ENCODE measurements at places on chromosomes 1 and 21.

GRCh38 chr1:170910273-170910672 lies 25.1 kb upstream of the MROH9 start:
- DNase-seq = no peak
- H3K4me1 ChIP-seq = no peaks in the 10 kb centered on the region
- no peaks in the 10 kb centered on the region for H3K36me3 ChIP-seq
- no peaks in the 10 kb centered on the region for H3K27me3 ChIP-seq
- H3K4me3 ChIP-seq = no peak overlapping the region

GRCh38 chr1:222798975-222799374 lies 15.9 kb upstream of the DISP1 start:
- H3K4me1 ChIP-seq = no peaks in the 10 kb centered on the region
- H3K27ac ChIP-seq = no peak overlapping the region
- H3K36me3 ChIP-seq = no peaks in the 10 kb centered on the region

GRCh38 chr1:68953311-68953710 lies 456.4 kb upstream of the DEPDC1 start:
- H3K4me3 ChIP-seq = no peak overlapping the region
- no peaks in the 10 kb centered on the region for H3K27me3 ChIP-seq
- DNase-seq = no peak
- H3K27ac ChIP-seq = no peak overlapping the region
- no peaks in the 10 kb centered on the region for H3K36me3 ChIP-seq

DNA sequence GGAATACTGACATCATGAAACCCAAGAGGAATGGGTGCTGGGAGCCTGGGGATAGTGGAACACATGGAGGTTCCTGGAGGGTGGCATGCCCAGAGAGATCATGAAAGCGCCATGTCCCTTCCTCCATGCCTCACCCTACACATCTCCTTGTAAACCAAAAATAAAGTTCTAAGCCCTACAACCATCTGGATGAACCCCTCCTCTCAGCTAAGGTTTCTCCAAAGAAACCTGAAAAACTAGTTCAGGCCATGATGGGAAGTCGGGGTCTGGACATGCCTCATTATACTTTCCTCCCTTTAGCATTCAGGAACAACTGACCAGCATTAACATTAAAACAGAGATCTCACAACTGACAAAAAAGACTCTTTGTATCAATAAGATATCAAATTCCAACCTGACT lies 68.5 kb downstream of the ACBD6 start:
- H3K27ac ChIP-seq = no peak overlapping the region
- no peak overlapping the region for H3K4me3 ChIP-seq
- no peak for DNase-seq
